Pancreas (tissue), 10 donors: ENCODE measurements at places on chromosomes 3 and 15.

DNA sequence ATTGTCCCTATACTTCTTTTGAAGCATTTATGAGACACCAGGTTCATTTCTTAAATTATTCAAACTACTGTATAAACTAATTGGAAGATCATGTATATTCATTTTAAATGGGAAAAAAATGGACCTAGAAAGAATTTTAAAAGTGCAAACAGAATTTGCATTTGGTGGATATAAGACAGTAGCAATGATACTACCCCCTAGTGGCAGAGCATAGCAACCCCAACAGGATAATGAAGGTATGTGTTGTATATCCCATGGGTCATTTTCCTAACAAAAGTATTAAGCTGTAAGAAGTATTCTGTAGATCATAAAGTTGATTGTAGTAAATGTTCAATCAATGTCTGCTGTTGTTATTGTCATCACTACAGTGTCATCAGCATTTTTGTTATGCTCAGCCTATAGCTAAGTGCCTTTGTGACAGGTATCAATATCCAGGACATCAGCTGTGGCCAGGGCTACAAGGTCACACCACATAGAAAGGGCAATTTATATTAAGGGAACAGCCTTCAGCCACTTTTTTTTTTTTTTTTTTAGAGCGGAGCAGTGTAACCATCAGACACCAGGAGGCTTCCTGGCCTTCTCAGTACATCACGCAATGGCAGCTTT, 175.8 kb downstream of the FOXB1 start:
- no peak for DNase-seq

DNA sequence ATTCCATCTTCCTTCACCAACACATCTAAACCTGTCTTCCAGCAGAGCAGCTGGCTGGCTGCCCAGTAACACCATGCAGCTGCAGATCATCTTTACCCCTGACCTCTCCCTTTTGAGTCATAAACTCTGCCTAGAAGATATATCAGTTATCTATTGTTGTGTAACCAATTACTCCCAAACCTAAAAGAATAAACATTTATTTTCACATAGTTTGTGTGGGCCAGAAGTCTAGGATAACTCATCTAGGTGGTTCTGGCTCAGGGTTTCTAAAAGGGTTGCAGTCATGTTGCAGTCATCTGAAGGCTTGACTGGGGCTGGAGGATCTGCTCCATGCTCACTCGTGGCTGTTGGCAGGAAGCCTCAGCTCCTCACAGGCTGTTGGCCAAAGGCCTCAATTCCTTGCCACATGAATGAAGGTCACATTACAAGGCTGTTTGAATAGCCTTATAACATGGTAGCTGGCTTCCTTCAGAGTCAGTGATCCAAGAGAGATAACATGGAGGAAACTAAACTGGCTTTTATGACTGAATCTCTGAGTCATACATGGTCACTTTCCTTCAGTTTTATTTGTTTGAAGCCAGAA, 92.8 kb downstream of the GOLIM4 start:
- DNase-seq, result peak; percentile 40

DNA sequence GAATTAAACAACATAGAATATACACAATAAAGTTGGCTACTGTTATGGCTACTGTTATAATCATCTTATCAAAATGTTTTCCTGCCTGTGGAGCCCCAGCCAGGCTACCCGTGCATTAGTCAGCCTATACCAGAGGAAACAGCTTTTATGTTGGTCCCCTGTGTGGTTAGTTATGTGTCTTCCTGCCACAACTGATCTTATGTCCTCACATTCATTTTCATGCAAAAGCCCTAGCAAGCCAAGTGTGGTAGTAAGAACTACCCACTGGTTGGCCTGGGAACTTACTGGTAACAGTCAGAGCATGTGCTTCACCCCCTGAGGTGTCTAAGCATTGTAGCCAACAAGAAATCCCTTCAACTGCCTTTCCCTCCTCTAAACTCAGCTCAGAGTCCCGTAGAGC, 21.8 kb downstream of the MGLL start:
- DNase-seq, result no peak

DNA sequence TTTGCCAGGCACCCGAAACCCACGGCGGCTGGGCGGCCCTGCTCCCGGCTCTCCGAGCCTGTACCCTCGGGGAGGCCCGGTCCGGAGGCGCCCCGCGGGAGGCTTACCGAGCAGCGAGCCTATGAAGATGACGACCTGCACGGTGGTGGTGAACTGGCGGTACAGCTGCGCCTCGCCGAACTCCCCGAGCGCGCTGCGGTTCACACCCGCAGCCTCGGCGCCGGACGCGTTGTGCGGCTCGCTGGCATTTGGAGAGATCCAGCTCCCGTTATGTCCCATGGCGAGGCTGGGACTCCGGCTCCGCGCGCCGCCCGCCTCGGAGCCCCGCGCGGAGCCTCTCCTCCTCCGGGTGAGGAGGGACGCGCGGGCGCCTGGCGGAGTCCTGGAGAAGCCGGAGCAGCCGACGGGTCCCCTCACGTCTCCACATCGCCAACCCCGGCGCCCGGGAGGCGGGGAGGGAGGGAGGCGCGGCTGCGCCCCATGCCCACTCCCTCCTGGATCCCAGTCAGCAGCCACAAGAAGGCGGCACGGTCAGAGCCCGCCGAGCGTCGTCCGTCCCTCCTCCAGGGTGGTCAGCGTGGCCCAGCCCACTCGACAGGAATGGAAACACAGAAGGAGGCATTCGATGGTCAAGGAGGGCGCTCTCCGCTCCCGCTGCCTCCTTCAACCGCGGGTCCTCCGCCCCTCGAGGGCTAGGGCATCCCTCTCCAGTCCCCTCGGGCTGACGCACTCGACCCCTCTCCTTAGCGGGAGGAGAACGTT, at the start of gene GPR176:
GPR176 (minus strand) TSS at position 519 of the 762 bp plus-strand sequence; CDS start at position 279, 240 bp downstream.
- DNase-seq, result peak; percentile 71

DNA sequence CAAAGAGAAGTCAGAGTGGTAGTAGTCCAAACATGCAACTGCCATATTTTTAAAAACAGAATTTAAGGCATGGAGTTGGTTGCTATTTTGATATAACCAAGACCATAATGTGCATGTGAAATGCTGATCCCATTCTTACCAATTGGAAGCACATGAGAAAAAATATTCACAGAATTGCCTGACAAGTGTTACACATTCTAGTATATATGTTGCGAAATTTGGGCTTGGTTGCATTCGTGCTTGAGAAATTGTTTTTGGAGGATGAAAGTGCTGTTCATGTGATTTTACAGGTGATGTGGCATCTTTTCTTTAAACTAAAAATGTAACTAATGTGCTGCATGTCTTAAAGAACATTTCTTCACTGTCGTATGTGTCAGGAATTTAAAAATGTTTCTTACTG, 199.7 kb downstream of the CHL1 start:
- DNase-seq, result no peak

- no peak for DNase-seq
Measured at GRCh38 chr3:39362812-39363211, 20.4 kb upstream of the SLC25A38 start.

- no peak for DNase-seq
Measured at GRCh38 chr15:70077188-70078147, 20.2 kb downstream of the TLE3 start.

- no peak for DNase-seq
Measured at GRCh38 chr3:48069339-48069738, 53.1 kb upstream of the MAP4 start.

GRCh38 chr3:153590051-153590450, 428.0 kb downstream of the RAP2B start:
- DNase-seq, result no peak

DNA sequence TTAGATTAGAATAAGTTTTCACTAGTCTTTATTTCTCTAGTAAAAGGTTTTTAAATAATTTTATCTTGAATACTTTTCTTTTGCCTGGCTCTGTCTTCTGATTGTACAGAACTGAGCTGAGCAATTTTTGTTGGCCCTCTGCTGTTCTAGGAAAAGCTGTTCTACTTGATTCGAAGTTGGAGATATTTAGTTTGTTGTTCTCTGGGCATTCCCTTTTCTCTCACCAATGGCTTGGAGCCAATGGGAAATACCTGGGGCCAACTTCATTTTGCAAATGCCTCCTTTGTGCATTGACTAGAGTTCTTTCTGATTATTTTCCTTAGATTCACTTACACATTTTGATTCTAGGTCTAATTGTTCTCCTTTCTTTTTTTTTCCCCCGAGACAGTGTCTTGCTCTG, 16.5 kb downstream of the ABHD5 start:
- no peak for DNase-seq

GRCh38 chr15:89972085-89972484, 29.0 kb upstream of the ZNF710 start:
- DNase-seq, result no peak

- no peak for DNase-seq
Measured at GRCh38 chr3:129582799-129583198, 23.7 kb downstream of the PLXND1 start.

- no peak for DNase-seq
Measured at GRCh38 chr3:151315136-151315535, 1.5 kb downstream of the GPR87 start.

- DNase-seq, result no peak
Measured at GRCh38 chr3:21433751-21434150, 317.3 kb downstream of the ZNF385D start.

DNA sequence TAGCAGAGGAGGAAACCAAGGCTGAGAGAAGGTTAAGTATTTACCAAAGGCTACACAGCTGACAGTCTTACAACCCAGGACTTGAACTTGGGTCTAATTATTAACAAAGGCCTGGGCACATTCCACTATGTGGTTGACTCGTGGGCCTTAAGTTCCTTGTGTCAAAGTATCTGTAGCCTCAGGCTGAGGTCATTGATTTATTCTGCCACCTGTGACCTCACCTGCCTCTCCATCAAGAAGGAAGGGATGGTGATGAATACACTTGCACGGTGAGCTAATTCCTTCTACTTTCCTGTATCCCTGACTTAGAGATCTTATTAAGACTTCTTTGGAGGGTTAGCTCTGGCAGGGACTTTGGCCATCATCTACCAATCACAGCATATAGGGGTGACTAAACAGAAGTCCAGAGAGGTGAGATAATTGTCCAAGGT, 19.9 kb upstream of the LRRC58 start:
- no peak for DNase-seq

DNA sequence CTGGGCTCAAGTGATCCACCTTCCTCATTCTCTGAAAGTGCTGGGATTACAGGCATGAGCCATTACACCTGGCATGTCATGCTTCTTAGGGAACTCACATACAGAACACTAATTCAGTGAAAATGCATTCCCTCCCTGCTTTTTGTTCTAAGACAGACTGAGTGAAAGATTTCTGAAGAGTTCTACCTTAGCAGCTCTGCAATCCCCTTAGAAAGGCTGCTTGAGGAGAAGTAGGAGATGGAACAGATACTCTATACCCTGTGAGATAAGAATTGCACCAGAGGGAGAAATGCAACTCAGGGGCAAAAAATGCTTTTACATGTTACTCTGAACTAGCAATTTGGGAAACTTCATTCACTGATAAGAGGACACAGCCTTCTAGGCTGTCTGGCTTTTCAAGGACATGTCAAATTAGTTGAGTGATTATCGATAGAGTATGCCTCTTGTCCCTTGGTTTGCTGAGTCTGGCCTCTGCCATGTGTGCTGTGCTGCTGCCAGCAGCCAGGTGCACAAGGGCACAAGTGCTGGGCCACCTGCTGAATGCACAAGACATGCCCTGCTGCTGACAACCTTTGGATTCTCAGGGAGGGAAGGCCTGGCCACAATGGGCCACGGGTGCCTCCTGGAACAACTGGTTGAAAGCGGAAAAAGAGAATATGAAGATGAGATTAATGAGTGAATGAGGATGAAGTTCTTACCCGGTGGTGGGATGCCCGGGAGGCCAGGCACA, 17.8 kb downstream of the UQCC5 start:
- DNase-seq, result peak; percentile 64

- DNase-seq, result no peak
Measured at GRCh38 chr3:159169828-159170227, 368.0 kb downstream of the MFSD1 start.

DNA sequence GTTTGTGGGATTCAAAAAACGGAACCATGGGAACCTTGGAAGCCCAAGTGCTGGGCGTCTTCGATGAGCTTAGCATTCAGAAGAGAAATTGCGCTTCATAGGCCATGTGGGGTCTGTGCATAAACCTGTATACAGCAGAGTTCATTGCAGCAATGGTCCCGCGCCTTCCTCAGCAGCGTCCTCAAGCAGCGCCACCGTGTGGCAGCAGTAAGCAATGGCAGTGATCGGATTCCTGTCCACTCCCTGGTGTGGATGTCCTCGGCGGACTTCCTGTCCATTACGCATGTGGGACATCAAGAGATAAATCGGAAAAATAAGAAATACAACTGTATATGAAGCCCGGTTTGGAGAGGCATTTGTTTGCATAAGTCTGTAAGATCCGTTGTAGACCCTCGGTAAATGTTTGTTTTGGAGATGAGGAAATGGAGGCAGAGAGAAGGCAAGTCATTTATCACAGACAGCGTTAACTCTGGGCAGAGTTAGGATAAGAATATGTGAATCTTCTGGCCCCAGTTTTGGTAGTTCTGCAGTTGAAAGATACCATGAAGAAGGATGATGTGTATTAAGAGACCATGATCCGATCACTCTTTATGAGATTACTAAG, 57.7 kb downstream of the CNTN4 start:
- no peak for DNase-seq

GRCh38 chr3:152283492-152284381, 15.0 kb downstream of the MBNL1 start:
- DNase-seq, result no peak
